CD8-positive, alpha-beta T cell (primary cell): ENCODE measurements at places on chromosomes 1 and 21.
A peak's percentile ranks its signal among the peaks of the same experiment; 100 is the strongest.

DNA sequence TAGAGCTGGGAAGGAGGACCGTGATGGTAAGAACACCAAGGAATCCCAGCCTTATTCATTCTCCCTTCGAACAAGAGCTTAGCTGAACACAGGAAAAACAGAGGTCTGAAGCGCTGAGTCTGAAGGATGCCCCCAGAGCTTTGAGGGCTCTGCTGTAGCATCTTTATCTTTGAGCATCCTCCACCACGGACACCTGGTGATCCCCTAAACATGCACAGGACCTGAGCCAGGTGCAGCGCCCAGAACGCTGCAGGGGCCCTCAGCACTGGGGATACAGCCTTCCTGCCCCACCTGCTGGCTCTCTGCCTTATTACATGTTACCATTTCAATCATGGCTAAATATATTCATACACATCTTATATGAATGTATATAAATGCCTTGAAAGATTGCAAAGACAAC lies 7.7 kb upstream of the GPATCH4 start:
- peak; percentile 69 for DNase-seq

GRCh38 chr1:44553771-44554170 lies 120.5 kb downstream of the TMEM53 start:
- DNase-seq, result no peak

DNA sequence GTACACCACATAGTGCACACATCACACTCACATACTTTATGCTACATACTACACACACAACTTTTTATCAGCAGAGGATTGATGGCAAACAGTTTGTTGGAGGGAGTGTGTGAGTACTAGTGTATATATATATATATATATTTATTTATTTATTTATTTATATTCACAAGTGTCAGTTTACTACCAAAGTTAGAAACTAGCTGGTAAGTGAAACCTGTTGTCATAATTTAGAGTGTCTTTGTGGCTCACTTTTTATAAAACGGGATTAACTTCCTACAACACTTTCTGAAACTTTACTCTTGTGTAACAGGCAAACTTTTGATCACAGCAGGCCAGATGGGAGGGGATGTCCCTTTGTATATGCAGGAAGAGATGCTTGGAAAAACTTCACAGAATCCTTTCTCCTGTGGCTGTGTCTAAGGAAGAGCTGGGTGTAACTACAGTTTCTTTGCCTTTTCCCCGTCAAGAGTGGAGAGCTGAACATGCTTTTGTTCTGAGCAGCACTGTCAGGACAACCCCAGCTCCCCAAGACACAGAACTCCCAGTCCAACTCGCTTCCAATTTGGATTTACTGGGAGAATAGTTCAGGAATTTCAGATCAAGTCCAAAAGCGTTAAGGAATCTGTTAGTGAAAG lies 1.9 kb upstream of the SAMD13 start:
- no peak for DNase-seq

DNA sequence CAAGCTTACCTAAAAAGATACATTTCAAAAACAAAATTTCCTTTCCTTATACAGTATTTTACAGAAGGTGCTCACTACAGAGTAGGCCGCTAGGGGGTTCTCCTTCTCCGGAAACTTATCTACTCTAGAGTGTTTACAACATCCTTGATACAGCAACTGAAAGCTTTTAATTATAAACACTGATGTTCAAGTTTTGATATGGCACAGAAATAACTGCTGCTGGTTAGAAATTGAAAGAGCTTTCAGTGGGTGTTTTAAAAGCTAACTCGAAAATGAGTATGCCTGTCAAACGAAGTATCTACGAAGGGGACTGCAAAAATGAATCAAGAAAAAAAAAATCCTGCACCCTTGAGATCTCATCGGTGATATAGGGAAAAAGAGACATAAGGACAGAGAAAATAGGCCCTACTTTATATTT lies 1.0 kb downstream of the YOD1 start:
- DNase-seq, result peak; percentile 31

DNA sequence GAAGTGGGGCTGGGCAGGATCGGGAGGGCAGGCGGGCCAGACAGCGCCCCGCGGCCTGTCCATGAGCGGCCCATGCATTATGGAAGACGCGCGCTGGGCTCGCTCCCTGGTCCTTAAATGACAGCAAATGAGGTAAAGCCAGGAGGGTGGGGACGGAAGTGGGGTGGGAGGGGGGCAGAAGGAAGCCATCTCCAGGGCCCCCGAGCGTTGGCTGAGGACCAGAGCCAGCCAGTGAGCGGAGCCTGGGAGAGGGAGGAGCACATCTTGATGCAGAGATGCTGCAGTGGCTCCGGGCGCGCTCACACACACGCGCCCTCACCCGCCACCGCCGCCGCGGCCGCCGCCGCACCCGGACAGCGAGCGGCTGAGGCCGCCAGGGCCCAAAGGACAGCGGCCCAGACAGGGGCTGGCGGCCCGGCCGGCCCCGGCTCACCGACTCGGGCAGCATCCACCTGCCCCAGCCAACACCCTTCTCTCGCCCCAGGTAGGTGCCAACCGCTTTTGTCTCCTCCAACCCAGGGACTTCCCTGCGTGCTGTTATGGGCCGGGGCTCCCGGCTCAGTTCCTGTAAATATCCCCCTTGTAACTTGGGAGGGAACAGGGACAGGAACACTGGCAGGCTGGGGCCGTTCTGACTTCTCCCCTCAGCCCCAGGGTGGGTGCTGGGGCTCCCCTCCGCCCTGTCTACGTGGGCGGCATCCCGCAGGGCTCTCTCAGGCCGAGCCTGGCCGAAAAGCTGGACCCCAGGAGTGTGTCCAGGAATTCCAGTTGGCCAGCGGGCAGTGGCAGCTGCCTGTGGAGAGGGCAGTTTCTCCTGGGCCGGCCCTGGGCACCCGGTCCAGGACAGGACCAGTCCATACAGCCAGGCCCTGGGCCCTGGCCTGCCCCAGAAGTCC lies at the start of gene CNTN2:
CNTN2 (plus strand) TSS at position 302 of the 896 bp plus-strand sequence. CDS start 9,974 bp downstream, outside the sequence.
- no peak for DNase-seq

- DNase-seq, result no peak
These were observed 19.1 kb downstream of the CSF1 start for GRCh38 chr1:109929588-109930251.

DNA sequence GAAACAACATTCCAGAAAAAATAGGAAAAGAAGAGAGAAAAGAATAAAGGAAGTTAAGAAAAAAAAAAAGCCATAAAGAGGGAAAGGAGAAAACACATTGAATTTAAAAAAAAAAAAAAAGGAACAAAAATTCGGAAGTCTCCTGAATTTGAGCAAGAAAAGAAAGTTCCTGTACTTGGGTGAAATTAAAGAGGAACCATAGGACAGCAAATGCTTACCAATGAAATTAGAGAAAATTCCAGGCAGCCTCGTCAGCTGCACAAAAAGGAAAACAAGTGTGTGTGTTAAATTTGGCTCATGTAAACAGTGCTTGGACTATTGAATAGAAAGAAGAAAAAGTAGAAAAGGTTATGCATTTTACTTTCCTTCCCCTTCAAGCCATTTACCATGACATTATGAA lies 4.9 kb downstream of the IL12RB2 start:
- DNase-seq, result no peak

- DNase-seq, result no peak
These were observed 36.3 kb downstream of the LRP8 start for GRCh38 chr1:53291574-53291973.

DNA sequence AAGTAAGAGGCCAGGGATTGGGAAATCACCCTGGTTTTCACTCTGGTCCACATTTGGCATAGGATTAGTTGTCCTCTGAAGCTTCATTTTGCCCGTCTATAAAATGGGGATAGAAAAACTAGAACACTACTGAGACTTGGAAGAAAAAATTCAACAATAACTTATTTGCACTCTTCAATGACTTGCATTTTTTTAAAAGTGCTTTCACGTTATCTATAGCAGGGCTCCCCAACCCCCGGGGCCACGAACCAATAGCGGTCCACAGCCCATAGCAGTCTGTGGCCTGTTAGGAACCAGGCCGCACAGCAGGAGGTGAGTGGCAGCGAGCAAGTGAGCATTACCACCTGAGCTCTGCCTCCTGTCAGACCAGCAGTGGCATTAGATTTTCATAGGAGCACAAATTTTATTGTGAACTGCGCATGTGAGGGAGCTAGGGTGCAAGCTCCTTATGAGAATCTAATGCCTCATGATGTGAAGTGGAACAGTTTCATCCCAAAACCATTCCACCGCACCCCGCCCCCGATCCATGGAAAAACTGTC lies 2.8 kb downstream of the KIAA1614 start:
- DNase-seq, result no peak

DNA sequence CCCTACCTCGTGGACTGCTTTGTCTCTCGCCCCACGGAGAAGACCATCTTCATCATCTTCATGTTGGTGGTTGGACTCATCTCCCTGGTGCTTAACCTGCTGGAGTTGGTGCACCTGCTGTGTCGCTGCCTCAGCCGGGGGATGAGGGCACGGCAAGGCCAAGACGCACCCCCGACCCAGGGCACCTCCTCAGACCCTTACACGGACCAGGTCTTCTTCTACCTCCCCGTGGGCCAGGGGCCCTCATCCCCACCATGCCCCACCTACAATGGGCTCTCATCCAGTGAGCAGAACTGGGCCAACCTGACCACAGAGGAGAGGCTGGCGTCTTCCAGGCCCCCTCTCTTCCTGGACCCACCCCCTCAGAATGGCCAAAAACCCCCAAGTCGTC lies 2.0 kb downstream of the GJA4 start:
- no peak for DNase-seq

GRCh38 chr1:202029171-202029665 lies 18.8 kb downstream of the ELF3 start:
- no peak for DNase-seq

DNA sequence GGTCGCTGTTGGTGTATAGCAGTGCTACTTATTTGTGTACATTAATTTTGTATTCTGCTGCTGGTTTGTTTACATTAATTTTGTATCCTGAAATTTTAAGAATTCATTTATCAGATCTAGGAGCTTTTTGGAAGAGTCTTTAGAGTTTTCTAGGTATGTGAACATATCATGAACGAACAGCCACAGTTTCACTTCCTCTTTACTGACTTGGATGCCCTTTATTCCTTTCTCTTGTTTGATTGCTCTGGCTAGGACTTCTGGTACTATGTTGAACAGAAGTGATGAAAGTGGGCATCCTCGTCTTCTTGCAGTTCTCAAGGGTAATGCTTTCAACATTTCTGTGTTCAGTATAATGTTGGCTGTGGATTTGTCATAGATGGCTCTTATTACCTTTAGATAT lies 1757.9 kb downstream of the BRINP3 start:
- no peak for DNase-seq

- DNase-seq, result no peak
These were observed 15.2 kb downstream of the H6PD start for GRCh38 chr1:9249534-9250410.

DNA sequence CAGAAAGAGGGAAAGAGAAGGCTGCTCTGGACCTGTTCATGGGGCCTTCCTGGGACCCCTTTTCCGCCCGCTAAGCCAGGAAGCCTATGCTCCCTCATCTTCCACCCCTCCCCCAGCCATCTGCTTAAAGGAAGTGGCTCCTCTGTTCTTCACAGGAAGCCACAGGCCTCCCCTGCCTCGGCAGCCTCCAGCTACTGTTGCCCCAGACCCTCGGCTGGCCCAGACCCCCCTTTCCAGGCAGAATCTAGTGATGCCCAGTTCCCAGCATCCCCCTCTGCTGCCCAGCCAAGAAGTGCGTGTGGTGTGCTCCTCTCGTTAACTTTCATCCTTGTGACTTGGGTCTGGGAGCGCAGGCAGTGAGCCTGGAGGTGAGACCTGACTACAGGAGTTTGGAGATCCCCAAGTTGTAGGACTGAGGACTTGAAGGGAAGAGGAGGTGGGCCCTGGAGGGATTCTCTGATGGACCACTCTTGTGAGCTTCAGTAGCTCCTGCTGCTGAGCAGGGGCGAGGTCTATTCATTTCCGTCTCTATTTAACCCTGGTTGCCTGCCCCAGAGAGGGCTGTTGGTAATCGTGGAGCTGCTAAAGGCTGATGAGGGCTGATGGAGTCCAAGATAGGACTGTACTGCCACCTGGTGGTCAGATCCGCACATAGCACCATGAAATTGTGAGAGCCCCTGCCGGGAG lies 9.1 kb downstream of the IFI6 start:
- DNase-seq, result peak; percentile 89

GRCh38 chr1:205843036-205843859 lies 6.7 kb downstream of the PM20D1 start:
- no peak for DNase-seq

- no peak for DNase-seq
These were observed 32.1 kb downstream of the CTNNBIP1 start for GRCh38 chr1:9877962-9878361.

GRCh38 chr1:36380143-36380619 lies 5.5 kb downstream of the STK40 start:
- DNase-seq, result no peak

GRCh38 chr21:21146587-21147373 lies 148.6 kb downstream of the NCAM2 start:
- DNase-seq, result no peak

DNA sequence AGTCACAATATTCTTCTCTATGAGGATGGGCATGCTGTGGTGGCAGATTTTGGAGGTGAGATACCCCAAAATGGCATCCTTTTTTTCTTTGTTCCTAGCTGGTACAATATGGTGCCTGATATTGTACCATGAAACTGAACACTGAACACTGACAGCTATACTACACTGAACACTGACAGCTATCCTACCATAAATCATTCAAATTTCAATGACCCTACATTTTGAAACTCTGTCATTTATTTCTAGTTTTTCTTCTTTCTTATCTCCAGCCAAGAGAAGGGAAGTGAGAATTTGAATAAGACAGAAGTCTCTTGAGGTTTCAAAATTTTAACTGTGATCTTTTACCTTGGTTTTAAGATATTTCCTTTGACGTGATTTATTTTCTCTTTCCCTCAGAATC lies 76.3 kb downstream of the LRRC53 start:
- DNase-seq, result no peak

GRCh38 chr1:97849345-97850340 lies 71.2 kb downstream of the DPYD start:
- peak; percentile 19 for DNase-seq

DNA sequence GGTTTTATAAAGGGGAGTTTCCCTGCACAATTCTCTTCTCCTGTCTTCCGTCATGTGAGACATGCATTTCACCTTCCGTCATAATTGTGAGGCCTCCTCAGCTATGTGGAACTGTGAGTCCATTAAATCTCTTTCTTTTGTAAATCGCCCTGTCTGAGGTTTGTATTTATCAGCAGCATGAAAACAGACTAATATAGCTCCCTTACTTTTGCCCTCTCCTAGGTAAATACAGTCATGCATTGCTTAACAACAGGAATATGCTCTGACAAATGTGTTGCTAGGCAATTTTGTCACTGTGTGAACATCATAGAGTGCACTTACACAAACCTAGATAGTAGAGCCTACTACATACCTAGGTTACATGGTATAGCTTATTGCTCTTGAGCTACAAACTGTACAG lies 616.8 kb downstream of the RWDD3 start:
- DNase-seq, result no peak

- no peak for DNase-seq
These were observed at the start of gene TEKT2 for GRCh38 chr1:36083635-36084496. TSS of gene TEKT2 (plus strand) at chr1:36084094. CDS start at chr1:36084922, 828 bp downstream.

DNA sequence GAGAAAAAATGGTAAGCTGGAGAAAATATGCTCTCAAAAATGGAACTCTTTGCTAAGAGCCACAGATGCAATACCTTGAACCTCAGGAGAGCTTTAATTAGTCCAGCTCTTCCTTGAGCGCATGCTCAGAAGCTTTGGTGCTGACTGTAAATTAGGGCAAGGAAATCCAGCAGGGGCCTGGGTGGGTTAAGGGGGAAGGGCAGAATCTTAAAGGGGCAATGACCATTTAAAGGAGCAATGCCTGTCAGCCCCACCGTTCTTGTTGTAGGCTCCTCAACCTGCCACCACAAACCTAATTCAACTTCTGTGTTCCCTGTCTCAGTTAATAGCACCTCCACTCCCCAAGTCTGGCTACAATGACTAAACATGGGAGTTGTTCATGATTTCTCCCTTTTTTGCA lies 6.8 kb upstream of the SLC22A15 start:
- DNase-seq, result no peak
